Stimulated activated memory B cell treated with anti-CD40 and anti-IgM and Interleukin-4, amounts not matched to agents 10 μg/mL and 1 μg/mL and 100 μg/mL, for 72 hours (primary cell): ENCODE measurements at places on chromosomes 12 and 14.

DNA sequence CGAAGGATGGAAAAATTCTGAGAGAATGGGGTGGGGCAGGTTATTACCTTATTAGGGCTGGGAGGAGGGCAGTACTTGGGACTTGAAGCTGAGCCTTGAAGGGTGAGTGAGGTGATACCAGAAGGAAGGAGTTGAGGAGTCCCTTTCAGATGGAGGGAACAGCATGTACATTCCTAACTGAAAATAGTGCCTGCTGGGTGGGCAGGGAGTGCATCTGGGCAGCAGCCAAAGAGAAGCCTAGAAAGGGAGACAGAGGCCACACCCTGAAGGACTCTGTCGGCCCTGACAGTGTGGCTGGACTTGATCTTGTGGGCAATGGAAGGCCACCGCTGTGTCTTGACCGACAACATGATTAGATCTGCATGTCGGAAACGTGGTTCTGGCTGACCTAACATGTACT, 147.6 kb downstream of the NDUFA12 start:
- no peak for ATAC-seq
- H3K4me1 ChIP-seq, result peaks cover 24% of the 10 kb centered on the region
- H3K4me3 ChIP-seq, result no peak overlapping the region
- H3K27me3 ChIP-seq, result no peaks in the 10 kb centered on the region
- no peak overlapping the region for H3K27ac ChIP-seq

DNA sequence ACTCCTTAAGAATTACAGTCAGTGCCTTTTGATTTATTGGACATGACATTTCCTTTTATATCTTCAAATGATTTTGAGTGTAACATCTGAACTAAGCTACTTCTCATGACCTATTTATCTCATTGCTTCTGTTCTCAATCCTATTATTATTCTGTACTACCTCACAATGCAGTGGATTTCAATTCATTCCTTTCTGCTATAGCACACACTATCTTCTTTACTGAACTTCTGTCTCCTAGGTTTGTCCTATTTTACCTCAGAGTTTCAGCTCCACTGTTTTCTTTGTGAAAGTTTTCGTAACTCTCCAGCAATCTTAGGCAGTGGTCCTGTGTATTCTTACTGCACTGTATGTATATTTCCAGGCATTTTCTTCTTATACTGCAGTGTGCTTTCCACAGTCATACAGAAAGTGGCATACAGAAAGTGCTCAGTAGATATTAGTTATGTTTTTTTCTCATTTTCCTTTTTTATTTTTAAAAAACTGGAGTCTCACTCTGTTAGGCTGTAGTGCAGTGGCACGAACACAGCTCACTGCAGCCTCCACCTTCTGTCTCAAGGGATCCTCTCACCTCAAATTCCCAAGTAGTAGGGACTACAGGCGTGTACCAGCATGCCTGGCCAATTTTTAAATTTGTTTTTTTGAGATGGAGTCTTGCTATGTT, 368.6 kb upstream of the RGS6 start:
- no peak for ATAC-seq
- H3K27ac ChIP-seq, result peak overlapping the region; percentile 24
- peaks cover 9% of the 10 kb centered on the region for H3K36me3 ChIP-seq

GRCh38 chr14:69500096-69500495, 15.6 kb downstream of the PLEKHD1 start:
- peaks cover 47% of the 10 kb centered on the region for H3K27me3 ChIP-seq
- peak; percentile 17 for ATAC-seq
- H3K27ac ChIP-seq, result no peak overlapping the region
- no peaks in the 10 kb centered on the region for H3K4me1 ChIP-seq
- H3K36me3 ChIP-seq, result no peaks in the 10 kb centered on the region
- no peak overlapping the region for H3K4me3 ChIP-seq

DNA sequence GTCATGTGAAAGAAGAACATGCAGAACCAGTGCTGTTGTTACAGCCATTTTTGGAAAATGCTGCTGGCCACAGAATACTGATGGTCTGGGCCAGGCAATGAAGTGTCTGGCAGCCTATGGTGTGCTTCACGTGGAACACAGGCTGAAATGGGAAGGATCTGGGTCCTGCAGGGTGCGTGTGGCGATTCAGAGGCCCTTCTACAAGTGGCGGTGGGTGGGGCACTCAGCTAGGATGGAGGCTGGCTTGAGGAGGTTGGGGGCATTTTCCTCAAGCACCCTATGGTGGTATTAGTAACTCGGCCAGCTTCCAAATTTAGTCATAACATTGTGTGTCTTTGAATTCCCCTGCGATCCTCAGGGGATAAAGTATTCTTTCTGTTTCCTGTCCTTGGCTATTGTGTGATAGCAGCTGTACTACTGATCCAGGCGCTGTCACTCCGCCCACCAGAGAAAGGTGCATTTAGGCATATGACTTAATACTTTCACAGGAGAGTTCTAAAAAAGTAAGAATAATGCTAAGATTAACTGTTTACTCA, 9.2 kb upstream of the RAD52 start:
- peaks cover 18% of the 10 kb centered on the region for H3K4me1 ChIP-seq
- peak; percentile 80 for ATAC-seq
- peak overlapping the region; percentile 62 for H3K27ac ChIP-seq
- H3K4me3 ChIP-seq, result peak overlapping the region; percentile 14
- H3K27me3 ChIP-seq, result no peaks in the 10 kb centered on the region
- H3K36me3 ChIP-seq, result no peaks in the 10 kb centered on the region

- ATAC-seq, result no peak
- H3K4me3 ChIP-seq, result peak overlapping the region; percentile 7
- H3K27me3 ChIP-seq, result no peaks in the 10 kb centered on the region
- H3K4me1 ChIP-seq, result peaks cover 69% of the 10 kb centered on the region
Measured at GRCh38 chr12:108854451-108855283, 2.7 kb downstream of the SSH1 start.

DNA sequence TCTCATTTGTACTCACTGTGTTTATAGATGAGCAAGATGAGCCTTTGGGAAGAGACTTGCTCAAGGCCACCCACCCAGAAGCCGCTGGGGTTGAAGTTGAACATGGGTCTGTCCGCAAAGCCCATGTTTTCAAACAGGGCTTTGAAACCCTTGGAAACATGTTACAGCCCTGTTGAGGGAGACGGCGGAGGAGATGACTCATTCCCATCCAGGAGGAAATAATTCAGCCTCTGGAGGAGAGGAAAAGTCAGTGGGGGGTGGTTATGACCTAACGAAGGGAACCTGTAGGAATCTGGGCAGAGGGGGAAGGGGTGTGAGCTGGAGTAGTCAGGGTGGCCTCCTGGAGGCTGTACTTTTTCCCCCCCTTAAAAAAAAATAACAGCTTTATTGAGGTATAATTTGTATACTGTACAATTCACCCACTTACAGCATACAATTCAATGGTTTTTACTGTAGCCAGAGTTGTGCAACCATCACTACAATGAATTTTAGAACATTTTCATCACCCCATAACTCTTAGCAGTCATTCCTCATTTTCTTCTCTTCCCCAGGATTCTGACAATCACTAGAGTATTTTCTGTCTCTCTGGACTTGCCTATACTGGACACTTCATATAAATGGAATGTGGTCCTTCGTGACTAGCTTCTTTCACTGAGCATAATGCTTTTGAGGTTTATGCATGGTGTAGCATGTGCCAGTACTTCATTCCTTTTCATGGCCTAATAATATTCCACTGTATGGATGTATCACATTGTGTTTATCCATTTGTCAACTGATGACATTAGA, 1.9 kb upstream of the RIN3 start:
- no peak overlapping the region for H3K27ac ChIP-seq
- no peaks in the 10 kb centered on the region for H3K27me3 ChIP-seq
- no peaks in the 10 kb centered on the region for H3K36me3 ChIP-seq
- H3K4me1 ChIP-seq, result peaks cover 55% of the 10 kb centered on the region

DNA sequence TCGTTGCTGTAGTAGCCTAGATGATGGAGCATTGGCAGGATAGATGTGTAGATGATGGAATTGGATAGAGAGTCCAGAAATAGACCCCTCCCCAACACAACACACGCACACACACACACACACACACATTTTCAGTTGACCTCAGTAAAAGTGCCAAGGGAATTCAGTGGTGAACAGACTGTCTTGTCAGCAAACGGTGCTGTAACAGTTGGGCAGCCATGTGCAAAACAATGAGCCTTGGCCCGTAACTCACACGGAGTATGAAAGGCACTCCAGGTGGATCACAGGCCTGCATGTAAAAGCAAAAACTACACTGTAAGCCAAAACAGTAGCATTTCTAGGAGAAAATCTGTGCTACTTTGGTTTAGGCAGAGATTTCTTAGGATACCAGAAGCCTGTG, 87.8 kb downstream of the DDX51 start:
- H3K36me3 ChIP-seq, result peaks cover 79% of the 10 kb centered on the region
- H3K27ac ChIP-seq, result peak overlapping the region; percentile 56
- H3K4me3 ChIP-seq, result no peak overlapping the region
- peak; percentile 74 for ATAC-seq

DNA sequence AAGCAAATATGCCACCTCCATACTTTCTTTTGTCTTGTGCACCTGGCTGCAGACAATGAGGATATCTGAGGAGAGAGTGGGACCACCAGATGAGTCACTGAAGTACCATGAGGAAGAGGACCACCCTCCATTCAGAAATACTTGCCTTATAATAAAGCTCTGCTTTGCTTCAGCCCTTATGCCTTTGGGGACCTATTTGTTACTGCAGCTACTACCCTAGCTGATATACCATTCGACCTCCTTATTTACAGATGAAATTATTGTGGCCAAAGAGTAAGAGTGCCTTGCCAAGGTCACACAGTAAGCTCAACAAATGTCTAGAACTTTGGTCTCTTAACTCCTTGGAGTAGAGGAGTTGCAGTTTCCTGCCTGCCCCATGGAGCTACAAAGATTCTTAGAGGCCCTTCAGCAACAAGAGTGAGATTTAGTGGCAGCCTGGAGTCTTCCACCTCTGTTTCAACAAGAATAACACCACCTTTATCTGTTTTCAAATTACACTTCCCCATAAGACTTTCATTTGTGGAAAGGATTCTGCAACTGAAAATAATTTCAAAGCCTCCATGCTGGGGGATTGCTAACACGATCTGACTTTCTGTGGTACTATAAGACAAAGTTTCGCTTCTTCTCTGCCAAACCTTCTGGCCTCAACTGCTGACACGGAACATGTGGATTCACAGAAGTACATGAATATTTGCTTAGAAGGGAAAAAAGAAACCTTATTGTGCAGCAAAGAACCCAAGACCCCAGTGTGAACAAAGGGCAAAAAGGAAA, 3.6 kb downstream of the CMKLR1 start:
- no peak overlapping the region for H3K27ac ChIP-seq
- peaks cover 37% of the 10 kb centered on the region for H3K27me3 ChIP-seq
- H3K4me1 ChIP-seq, result peaks cover 7% of the 10 kb centered on the region
- no peak overlapping the region for H3K4me3 ChIP-seq

GRCh38 chr14:54794796-54795195, 107.8 kb downstream of the GCH1 start:
- no peak overlapping the region for H3K4me3 ChIP-seq
- ATAC-seq, result no peak
- no peaks in the 10 kb centered on the region for H3K4me1 ChIP-seq
- no peak overlapping the region for H3K27ac ChIP-seq

- peaks cover 18% of the 10 kb centered on the region for H3K27me3 ChIP-seq
- no peaks in the 10 kb centered on the region for H3K36me3 ChIP-seq
- H3K4me3 ChIP-seq, result no peak overlapping the region
- no peak for ATAC-seq
Measured at GRCh38 chr14:95645389-95645996, 40.7 kb upstream of the TCL1B start.

GRCh38 chr12:131258398-131258797, 304.7 kb downstream of the ADGRD1 start:
- no peaks in the 10 kb centered on the region for H3K4me1 ChIP-seq
- H3K36me3 ChIP-seq, result no peaks in the 10 kb centered on the region
- peaks cover 20% of the 10 kb centered on the region for H3K27me3 ChIP-seq
- ATAC-seq, result no peak
- H3K27ac ChIP-seq, result no peak overlapping the region
- H3K4me3 ChIP-seq, result no peak overlapping the region

GRCh38 chr12:31618228-31619025, 27.5 kb upstream of the DENND5B start:
- no peak overlapping the region for H3K27ac ChIP-seq
- H3K27me3 ChIP-seq, result no peaks in the 10 kb centered on the region
- H3K36me3 ChIP-seq, result no peaks in the 10 kb centered on the region
- no peak overlapping the region for H3K4me3 ChIP-seq

- ATAC-seq, result no peak
- H3K27ac ChIP-seq, result no peak overlapping the region
Measured at GRCh38 chr14:58439476-58439875, 12.0 kb downstream of the KIAA0586 start.

GRCh38 chr12:89427508-89428156, 75.3 kb upstream of the DUSP6 start:
- H3K27ac ChIP-seq, result no peak overlapping the region
- H3K4me1 ChIP-seq, result peaks cover 20% of the 10 kb centered on the region
- no peak for ATAC-seq

- H3K4me1 ChIP-seq, result no peaks in the 10 kb centered on the region
- H3K36me3 ChIP-seq, result peaks cover 8% of the 10 kb centered on the region
- peaks cover 20% of the 10 kb centered on the region for H3K27me3 ChIP-seq
- H3K27ac ChIP-seq, result no peak overlapping the region
Measured at GRCh38 chr14:58861586-58861985, 223.8 kb downstream of the DACT1 start.

GRCh38 chr12:44582521-44582920, 293.6 kb downstream of the NELL2 start:
- H3K27ac ChIP-seq, result no peak overlapping the region
- no peaks in the 10 kb centered on the region for H3K36me3 ChIP-seq
- H3K4me1 ChIP-seq, result no peaks in the 10 kb centered on the region

DNA sequence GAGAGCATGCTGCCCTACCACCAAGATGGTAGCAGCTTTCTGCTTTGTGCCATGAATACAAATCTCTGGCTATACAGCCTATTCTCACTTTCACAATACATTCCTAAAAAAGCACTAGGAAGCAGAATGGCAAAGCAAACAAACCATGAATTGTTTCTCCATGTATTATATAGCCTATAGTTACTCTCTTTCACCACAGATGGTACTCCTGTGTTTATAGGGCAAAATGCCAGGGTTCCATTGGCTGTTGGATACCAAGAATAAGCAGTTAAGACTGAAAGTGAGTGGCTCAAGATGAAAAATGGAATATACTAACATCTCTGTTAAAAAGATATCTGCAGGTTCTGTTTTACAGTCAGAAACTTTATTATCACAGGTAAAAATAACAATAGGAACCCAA, 11.1 kb downstream of the ARF3 start:
- no peak for ATAC-seq
- no peak overlapping the region for H3K27ac ChIP-seq
- H3K4me1 ChIP-seq, result peaks cover 30% of the 10 kb centered on the region
- H3K27me3 ChIP-seq, result no peaks in the 10 kb centered on the region
- peaks cover 43% of the 10 kb centered on the region for H3K36me3 ChIP-seq
